ENCODE measurements at places on chromosomes 5 and 9. TPM values are rescaled to one million over a fixed set of nuclear protein-coding genes. Genes with fewer than 3 reads are reported as not detected.

KCNMB1 gene
- total RNA-seq, result 20.1 TPM

TRIM7 gene
- 14.7 TPM for total RNA-seq

SLU7 gene
- total RNA-seq, result 62.8 TPM

ELOVL7 gene
- total RNA-seq, result 3.0 TPM

UNC5A gene
- total RNA-seq, result not detected

SIGMAR1 gene
- total RNA-seq, result 77.0 TPM

NKD2 gene
- total RNA-seq, result 1.5 TPM

FGD3 gene
- total RNA-seq, result 13.7 TPM

FRMPD1 gene
- total RNA-seq, result 0.27 TPM

- no peak for DNase-seq
These were observed 69.7 kb downstream of the ZNF618 start for GRCh38 chr9:113945784-113946183.

- no peak for DNase-seq
These were observed 2.6 kb upstream of the SHB start for GRCh38 chr9:38071470-38072134.

GRCh38 chr9:2800394-2801179 is 43.3 kb downstream of the PUM3 start:
- DNase-seq, result no peak

GRCh38 chr9:71384343-71384742 is 262.9 kb upstream of the TRPM3 start:
- no peak for DNase-seq

GRCh38 chr5:13566871-13567339 is 377.6 kb downstream of the DNAH5 start:
- no peak for DNase-seq

GRCh38 chr5:67639313-67639712 is 442.7 kb upstream of the CD180 start:
- DNase-seq, result no peak

GRCh38 chr9:96022445-96023051 is 147.1 kb downstream of the ERCC6L2 start:
- no peak for DNase-seq

DNA sequence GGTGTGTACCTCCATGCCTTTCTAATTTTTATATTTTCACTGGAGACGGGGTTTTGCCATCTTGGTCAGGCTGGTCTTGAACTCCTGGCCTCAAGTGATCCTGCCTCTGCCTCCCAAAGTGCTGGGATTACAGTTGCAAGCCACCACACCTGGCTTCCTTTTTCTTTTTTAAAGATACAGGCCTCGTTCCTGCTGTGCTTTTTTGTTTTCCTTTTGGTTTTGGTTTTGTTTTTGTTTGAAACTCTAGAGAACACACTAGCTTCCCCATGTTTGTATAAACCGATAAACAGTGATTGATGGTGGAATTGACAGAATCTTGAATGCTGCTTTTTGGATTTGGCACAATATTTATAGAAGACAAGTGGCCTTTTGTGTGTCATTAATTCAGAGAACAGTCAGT is 1603.4 kb downstream of the MAT2B start:
- DNase-seq, result no peak

DNA sequence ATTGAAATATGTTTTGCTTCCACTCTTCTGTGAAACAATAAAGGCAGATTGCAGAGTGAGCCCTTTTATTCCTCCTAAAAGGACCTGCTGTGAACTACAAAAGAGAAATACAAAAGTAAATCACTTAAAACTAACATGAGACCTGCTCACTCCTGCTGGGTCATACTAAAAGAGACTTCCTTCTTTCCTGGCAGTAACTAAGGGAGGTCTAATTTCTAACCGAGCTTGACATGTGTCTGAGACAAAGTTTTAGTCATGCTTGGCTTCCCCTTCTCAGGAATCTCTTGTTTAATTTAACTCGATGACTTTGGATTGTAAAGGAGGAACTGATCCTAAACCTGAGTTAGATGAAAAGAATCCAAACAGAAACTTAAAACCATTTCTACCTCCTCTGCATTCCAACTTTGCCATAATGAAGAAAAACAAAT is 86.4 kb upstream of the CDH6 start:
- no peak for DNase-seq

GRCh38 chr5:79756076-79756475 is 66.4 kb downstream of the CMYA5 start:
- DNase-seq, result no peak

DNA sequence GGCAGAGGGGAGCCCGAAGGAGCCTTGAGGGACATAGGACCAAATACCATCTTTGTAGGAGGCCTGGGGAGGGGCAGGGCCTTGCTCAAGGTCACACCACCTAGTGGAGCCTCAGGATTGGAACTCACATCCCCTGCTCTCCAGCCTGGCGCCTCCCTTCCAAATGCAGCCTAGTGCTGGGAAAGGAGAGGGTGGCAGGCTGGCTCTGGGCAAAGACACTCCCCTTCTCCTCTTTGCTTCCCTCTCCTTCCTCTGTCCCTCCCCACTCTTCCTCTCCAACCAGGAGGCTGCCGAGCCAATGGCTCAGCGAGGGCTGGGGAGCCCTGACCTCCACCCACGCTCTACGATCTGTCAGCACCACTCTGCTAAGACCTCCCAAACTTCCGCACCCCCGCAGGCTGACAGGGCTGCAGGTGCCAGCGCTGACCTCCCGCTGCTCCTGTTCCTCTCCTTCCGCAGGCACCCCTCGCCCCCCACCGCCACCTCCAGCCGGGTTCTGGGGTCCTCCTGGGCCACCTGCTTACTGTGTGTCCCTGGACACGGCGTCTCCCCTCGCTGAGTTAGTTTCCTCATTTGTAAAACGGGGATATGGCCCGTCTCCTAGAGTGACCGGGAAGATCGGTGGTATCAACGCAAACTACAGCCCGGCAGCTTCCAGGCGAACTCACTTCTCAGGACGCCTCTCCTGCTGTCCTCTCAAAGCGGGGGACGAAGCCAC is 52.9 kb downstream of the C9orf50 start:
- no peak for DNase-seq

DNA sequence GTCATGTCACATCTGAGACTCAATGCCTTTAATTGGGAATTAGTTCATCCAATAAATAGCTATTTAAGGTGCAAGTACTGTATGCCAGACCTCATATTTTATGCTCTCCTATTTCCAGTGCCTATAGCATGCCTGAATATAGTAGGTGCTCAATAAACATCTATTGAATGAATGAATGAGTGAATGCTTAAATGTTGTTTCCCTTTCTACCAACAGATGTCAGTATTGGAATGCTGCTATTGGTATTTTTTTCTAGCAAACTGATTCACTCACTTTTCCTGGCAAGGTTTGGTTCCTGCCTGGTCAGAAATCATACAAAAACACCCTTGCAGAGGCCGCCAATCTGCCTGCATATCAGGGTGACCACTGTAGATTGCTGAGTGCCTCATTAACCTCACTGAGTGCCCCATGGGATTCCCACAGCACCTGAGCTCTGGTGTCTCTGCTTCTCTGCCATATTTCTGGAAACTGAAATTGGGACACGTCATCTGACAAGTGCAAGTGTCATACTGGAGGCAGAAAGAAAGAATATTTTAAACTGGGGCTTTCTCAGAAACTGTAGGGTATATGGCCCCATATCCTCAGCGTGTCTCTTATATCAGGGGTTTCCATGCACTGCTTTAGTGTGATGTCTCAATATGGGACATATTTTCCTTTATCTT is 359.7 kb downstream of the TRIM32 start:
- DNase-seq, result no peak

GRCh38 chr5:107285772-107286171 is 385.0 kb downstream of the EFNA5 start:
- DNase-seq, result no peak

DNA sequence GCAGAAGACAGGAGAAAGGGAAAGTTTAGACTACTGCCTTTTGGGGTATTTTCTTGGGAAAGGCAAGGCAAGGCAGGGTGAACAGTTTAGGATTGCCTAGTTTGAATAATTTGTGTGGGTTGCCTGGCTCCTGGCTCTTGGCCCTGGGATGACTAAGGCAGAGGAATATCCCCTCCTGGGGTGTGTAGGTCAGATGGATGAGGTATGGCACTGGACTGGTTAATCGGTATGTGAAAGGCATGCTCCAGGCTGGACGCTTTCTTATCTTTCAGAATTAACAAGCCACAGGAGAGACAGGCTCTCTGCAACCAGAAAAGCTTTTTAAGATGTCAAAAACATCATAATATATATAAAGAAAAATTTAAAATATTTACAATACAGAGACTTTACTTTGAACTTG is 58.6 kb downstream of the STARD4 start:
- DNase-seq, result no peak

GRCh38 chr9:89368550-89368949 is 50.2 kb downstream of the SECISBP2 start:
- DNase-seq, result no peak

GRCh38 chr5:52856564-52856963 is 68.8 kb downstream of the ITGA1 start:
- DNase-seq, result no peak

DNA sequence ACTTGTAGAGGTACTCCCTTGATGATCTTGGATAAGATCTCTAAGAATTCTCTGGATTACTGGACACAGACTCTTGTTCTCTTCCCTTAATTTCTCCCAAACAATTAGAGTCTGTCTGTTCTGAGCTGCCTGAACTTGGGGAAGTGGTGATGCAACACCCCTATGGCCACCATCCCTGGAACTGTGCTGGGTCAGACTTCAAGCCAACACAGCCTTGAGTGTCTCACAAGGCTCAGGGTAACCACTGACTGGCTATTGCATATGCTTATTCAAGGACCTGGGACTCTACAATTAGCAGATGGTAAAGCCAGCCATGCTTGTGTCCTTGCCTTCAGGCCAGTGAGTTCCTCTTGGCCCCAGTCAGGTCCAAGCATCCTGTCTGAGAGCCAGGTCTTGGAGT is 504.5 kb downstream of the MAN2A1 start:
- no peak for DNase-seq

DNA sequence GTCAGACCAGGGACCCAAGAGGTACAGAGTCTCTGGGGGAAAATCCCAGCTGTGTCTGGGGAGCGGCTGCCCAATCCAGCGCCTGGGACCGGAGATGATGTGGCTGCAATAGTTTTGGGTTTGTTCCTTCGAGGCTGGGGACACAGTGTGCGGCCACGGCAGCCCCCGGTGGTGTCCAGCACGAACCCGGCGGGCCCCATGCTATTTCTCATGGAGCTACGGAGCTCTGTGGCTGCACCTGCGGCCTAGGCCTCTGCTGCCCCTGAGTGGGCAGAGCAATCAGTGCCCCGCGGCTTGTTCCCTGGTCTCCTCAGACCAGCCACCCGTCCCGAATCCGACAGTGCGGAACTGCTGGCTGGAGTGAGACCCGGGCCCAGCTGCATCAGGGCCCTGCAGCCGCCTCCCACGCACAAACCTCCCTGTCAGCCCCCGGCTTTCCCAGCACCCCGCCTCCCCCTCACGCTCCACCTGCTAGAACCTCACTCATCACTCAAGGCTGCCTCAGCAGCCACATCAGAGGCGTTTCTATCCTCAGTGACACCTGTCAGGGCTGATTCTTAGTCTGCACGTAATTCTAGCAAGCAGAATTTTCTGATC is 29.0 kb downstream of the SARDH start:
- DNase-seq, result no peak

DNA sequence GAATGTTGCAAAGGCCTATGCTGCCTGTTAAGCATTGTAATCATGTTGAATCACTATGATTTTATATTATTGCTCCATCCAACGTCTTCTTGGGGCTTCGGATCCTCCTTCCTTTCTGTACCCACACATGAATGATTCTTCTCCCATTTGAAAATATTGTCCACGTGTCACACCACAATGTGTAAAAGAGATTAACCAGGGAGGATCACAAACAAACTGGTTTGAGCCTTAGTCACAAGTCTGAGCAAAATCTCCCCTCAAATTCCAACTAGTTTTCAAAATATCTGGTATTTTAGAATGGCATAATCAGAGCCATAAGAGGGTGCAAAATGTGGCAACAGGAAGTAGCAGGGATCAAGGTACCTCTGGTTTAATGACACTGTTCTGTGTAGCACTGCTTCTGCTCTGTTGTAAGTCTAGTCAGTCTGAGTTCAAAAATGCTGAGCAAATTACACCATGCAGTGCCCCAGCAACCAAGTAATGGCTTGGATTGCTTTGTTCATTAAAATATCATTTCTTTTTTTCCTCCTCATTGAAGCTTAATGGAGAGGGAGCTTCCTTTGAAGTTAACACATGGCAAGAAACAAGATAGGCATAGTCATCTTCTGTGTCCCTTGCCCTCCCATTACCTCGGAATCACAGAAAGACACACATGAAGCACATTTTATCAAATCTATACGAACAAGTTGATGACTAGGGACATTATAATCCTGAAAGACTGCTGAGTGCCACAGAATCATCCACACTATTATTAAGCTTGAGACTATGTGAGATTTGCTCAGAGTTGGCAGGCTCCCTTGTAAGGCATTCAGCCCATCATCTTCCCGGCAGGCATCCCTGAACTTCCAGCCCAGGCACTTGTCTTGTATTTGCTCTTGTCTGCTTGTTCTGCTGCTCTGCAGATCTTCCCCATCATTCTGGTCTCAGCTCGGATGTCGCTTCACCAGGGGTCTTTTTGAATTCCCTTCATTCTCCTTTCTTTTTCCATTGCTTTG is 102.0 kb upstream of the PRLR start:
- DNase-seq, result no peak

- no peak for DNase-seq
These were observed 30.7 kb upstream of the TENT2 start for GRCh38 chr5:79581535-79581934.

DNA sequence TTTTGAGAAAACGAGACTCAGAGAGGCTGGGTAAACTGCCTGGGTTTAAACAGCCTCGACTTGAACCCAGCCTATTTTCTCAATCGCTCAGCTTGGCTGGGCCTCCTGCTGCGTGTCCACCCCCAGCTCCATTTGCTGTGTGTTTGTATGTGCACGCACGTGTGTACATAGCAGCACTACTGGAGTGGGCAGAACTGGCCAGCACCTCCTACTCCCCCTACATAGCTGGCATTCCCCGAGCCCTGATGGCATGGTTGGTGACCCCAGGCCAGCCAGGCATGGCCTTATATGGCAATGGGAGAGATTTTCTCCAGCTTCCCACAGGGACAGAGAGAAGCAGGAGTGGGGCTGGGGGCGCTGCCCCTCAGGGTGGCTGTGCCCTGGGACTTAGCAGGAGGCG is 4.1 kb downstream of the AIF1L start:
- DNase-seq, result no peak

DNA sequence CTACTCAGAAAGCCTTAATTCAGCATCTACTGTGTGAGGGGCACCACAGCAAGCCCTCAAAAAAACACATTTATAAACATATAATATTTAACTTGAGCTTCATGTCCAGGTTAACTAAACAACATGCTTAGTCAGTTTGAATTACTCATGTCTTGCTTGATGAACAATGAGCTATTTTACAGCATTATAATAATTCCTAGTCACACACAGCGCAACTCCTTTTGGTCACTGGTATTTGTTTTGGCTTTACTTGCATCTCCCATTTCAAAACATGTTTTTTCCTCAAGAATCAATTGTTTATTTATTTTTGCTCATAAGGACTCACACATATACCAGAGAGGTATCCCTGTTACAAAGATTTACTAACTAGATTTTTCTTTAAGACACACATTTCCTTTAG is 616.7 kb upstream of the DAB2 start:
- DNase-seq, result no peak

GRCh38 chr5:138978581-138978980 is 103.4 kb upstream of the LRRTM2 start:
- no peak for DNase-seq

Measured in thoracic aorta (tissue), 2 donors.